ENCODE measurements at places on chromosomes 13 and 19.
A peak's percentile ranks its signal among the peaks of the same experiment; 100 is the strongest.

GRCh38 chr13:66359910-66360552 lies 870.1 kb downstream of the PCDH9 start:
- no peaks in the 10 kb centered on the region for H3K4me1 ChIP-seq
- H3K4me3 ChIP-seq = no peak overlapping the region
- no peaks in the 10 kb centered on the region for H3K36me3 ChIP-seq
- H3K27me3 ChIP-seq = no peaks in the 10 kb centered on the region
- no peak for DNase-seq
- no peak overlapping the region for H3K27ac ChIP-seq

DNA sequence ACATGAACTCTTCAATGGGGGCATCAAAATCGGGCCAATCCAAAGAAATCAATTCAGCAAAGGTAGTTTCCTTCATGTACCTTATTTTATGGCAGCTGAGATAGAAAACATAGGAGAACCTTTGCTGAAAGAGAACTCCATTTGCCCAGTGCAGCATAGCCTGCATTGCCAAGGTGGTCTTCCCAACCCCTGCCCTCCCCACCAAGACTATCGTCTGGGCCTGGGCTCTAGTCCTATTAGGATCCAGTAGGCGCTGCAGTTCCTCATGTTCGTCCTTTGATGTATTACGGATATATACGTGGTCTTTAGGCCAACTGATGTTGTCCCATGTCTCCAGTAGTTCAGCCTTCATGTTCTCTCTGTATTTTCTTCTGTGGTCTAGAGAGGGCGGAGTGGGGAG lies 19.2 kb downstream of the NLRP13 start:
- H3K4me3 ChIP-seq = no peak overlapping the region
- peaks cover 2% of the 10 kb centered on the region for H3K36me3 ChIP-seq

DNA sequence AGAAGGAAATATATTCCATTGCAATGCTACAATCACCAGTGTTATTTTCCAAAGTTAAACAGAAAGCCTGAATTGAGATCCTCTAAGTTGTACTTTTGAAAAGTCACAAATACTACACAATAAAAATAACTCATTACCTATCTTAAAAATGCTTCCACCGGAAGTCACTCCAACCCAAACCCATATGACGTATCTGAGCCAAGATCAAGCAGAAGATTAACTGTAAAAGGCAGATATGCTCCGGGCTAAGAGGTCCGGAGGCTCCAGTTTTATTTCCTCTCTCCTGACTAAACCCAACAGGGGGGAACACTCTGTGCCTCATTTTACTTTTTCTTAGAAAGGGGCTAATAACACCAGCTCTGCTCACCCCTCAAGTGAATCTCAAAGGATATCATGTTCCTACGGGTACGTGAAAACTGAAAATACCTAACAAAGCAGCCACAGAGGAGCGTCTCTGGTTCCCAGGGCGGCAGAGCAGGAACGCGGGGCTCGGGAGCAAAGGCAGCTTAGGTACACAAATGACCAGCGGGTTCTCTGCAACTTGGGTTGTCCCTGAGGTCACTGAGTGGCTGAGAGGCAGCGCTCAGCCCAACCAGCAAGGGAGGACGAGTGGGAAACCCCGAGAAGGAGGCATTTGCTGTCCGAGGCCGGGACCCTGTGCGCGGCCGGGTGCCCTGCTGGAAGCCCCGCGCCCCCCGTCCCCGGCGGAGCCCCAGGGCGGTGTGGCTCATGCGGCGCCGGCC lies 750 bp downstream of the RAB20 start:
- peak overlapping the region; percentile 44 for H3K27ac ChIP-seq
- peaks cover 6% of the 10 kb centered on the region for H3K36me3 ChIP-seq
- peaks cover 17% of the 10 kb centered on the region for H3K4me1 ChIP-seq
- H3K4me3 ChIP-seq = peak overlapping the region; percentile 82

GRCh38 chr19:31353833-31354232 lies 4.6 kb upstream of the TSHZ3 start:
- no peak overlapping the region for H3K27ac ChIP-seq
- no peak overlapping the region for H3K4me3 ChIP-seq
- H3K36me3 ChIP-seq = no peaks in the 10 kb centered on the region
- peak; percentile 21 for DNase-seq
- peaks cover 33% of the 10 kb centered on the region for H3K4me1 ChIP-seq

GRCh38 chr13:76622315-76623040 lies 263.7 kb downstream of the KCTD12 start:
- no peaks in the 10 kb centered on the region for H3K4me1 ChIP-seq
- no peak overlapping the region for H3K27ac ChIP-seq
- DNase-seq = no peak
- H3K36me3 ChIP-seq = no peaks in the 10 kb centered on the region

DNA sequence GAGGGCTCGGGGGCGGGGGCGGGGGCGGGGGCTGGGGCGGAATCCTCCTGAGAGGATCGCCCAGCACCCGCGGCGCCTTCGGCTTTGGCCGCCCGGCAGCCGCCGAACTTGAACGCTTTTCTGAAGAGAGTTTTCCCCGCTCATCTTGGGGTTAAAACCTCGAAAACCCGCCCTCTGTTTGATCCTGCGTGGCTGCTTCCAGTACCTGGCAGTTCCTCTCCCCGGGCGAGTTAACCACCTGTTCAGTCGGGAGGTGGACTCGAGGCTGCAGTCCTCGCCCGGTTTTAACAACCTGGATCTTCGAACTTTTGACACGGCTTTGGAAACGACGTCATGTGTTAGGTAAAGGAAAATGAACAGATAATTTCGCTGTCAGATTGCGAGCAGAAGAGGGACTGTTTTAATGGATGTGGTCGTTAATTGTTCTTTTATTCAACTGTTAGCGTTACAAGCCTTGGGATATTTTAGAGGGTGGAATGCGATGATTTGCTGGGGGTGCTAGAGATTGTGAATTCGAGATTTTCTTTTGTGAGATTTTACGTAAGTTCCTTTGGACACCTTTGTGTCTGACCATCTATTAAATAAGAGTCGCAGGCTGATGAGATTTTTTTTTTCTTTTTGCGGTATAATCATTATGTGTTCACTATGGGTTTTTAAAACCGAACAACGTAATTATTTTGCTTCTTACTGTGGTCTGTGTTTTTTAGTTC lies 1.0 kb downstream of the FNDC3A start:
- peaks cover 41% of the 10 kb centered on the region for H3K36me3 ChIP-seq
- peak; percentile 74 for DNase-seq
- peak overlapping the region; percentile 93 for H3K4me3 ChIP-seq
- peak overlapping the region; percentile 97 for H3K27ac ChIP-seq
- no peaks in the 10 kb centered on the region for H3K27me3 ChIP-seq
- H3K4me1 ChIP-seq = peaks cover 42% of the 10 kb centered on the region

GRCh38 chr13:94249512-94249911 lies 230.0 kb downstream of the DCT start:
- no peak overlapping the region for H3K4me3 ChIP-seq
- H3K4me1 ChIP-seq = peaks cover 10% of the 10 kb centered on the region
- H3K27ac ChIP-seq = no peak overlapping the region
- no peaks in the 10 kb centered on the region for H3K36me3 ChIP-seq

GRCh38 chr13:112601371-112601770 lies 13.4 kb upstream of the TUBGCP3 start:
- peaks cover 2% of the 10 kb centered on the region for H3K27me3 ChIP-seq
- no peak for DNase-seq
- H3K36me3 ChIP-seq = no peaks in the 10 kb centered on the region

All from activated CD8-positive, alpha-beta T cell treated with anti-CD3 and anti-CD28 coated beads for 36 hours (primary cell).